Neural progenitor cell (in vitro differentiated cells): ENCODE measurements at places on chromosomes 3 and 15.

DNA sequence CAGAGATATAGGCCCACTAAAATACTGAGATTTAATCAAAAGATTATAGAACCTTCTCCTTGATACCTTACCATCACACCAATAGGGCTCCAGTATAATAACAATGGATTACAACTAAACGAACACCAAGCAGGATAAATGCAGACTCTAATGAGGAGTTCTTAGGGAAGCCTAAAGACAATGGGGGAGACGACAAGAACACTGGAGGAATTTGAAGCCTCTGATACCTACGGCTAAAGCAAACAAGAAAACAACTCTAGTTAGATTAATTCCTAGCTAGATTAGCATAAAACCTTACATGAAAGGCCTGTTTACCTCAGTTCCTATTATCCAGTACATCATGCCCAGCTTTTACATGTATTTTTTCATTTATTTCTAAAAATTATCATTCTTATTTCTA, 35.1 kb downstream of the NGLY1 start:
- peak; percentile 67 for DNase-seq

DNA sequence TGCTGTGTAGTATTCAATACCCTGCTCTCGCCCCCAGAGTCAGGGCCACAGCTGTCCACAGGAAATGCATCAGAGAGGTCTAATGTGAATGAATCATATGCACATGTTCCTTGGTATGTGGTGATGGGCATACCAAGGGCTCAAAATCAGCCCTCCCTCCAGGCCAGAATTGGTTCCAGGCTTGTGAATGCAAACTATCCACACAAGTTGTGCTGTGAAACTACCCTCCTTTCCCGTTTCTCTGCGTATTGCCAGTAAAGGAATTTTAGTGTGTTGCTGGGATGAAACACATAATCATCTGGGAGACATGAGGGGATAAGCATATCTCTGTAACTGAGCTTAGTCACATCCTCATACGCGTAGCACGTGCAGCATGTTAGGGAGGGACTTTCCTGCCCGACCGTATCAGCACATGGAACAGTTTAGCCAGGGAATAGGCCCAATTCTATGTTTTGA, 9.2 kb upstream of the MME start:
- no peak for DNase-seq

DNA sequence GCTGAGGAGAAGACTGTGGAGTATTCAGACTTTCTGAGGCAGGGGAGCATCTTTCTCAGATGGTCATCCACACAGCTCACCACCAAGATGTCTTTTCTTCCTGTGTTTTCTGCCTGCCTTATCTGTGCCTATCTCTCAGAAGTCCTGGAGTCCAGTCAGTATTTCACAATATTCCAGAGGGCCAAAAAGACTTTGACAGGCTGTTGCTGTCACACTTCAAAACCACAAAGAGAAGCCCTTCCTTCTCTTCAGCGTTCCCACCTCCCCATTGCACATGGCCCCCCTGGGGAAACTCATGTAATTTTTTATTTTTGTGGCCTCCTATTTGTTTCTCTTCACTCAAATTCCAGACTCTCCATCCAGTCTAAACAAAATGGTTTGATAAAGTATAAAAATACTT, 585.2 kb downstream of the EPHA3 start:
- no peak for DNase-seq

- no peak for DNase-seq
These were observed 118.2 kb upstream of the RASGRP1 start for GRCh38 chr15:38682861-38683260.

- DNase-seq = no peak
These were observed 259.5 kb downstream of the UACA start for GRCh38 chr15:70503798-70504298.

DNA sequence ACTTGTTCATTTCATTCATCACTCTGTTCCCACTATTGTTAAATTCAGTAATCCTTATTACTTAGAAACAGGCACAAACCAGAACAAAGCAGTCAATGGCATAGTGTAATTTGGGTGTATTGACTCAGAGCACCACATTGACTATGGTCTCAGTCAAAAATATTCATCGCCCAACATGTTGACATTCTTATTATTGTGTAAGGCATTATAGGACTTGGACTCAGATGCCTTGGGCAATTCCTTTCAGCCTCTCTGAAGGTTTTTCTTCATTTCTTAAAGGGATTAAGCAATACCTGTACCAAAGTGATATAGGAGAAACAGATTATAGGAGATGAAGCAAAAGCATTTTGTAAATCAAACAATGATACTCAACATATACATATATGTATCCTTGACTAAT, 114.7 kb upstream of the BHLHE40 start:
- DNase-seq = no peak

DNA sequence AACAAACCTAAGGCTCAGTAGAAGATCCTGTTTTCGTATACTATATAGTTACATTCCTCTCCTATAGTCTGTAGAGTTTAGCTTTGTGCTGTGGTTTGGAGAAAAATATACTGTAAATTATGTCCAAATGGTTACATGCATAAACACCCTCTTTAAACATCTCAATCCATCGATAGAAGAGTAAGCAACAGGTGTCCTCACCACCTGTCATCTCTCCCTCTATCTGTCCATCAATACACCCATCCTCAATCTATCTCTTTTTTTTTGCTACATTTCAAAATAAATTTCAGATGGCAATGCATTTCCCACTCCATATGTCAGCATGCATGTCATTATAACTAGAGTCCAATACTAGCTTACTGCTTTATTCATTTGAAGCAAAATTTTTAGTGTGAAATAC, 21.0 kb upstream of the GABRG3 start:
- no peak for DNase-seq

- DNase-seq = no peak
These were observed 372.8 kb downstream of the MAGI1 start for GRCh38 chr3:65665915-65666314.

DNA sequence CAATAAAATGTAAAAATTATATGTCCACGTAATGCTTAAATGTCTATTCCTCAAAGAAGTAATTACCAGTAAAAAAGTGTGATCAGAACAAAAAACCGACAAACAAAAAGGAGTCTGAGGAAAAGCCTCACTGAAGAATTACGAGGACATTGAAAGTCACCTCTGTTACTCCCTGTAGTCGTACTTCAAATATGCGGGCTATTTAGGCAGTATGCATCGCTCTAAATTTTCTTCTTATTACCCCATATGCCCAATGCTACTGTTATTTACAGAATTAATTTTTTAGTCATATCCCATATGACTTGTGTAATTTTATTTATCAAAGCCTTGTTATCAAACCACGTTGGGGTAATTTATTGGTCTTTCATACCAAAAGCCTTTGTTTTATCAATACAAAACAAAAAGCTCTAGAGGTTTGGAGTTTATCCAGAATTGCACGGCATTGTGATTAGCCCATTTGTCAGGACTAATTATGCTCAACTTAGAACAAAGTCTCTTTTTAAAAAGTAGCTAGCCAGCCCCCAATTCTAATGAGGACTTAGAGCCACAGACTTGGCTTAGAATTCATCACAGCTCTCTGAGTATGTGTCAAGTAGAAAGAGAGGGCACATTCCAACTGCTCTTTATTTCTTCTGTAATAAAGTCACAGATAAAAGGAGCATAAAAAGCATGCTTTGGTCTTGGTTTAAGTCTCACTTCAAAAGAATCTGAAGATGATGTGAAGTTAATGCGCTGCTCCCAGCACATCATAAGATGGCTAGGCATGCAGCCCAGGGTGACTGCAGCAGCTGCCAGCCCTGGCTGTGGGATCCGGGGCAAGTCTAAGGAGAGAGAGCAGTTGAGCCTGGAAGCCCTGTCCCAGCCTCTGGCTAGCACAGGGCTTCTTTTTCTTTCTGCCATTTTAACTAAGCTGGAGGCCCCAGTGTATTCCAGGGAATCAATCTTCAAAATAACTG, 521.0 kb downstream of the GABRG3 start:
- peak; percentile 59 for DNase-seq

GRCh38 chr15:87032295-87032694, 952.6 kb downstream of the AGBL1 start:
- DNase-seq = no peak

- peak; percentile 34 for DNase-seq
These were observed 15.2 kb downstream of the ITPR1 start for GRCh38 chr3:4508048-4508981.

DNA sequence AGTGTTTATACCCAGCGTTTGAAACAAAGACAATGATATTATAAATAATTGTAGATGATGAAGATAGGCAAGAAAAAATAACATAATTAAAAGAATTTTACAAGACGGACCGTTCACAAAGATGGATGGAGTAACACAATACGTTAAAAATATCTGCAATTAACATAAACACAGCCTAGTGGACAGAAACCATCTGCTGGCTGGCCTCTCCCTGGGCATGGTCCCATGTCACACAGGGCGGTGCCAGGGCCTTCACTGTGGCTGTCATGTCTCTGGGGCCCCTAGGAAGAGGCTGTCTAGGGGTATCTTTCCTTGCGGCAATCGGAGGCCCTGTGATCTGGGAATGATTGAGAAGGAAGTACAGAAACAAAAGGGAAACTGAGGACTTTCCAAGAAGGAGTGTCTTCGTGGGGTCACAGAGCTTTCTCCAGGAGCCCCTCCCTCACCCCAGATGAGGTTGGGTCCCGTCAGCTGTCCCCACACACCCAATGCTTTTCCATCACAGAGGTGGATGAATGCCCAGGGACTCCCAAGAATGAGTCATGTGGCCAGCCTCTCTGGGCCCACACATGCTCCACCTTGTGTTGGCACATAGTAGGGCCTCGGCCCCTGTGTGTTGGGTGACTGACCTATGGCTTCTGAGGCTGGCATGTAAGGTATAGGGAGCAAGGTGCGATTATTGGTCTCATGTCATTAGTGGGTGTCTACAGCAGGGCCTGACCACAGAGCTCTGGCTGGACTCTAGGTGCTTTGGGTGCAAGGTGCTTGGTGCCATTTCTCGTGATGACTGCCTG, 87.1 kb downstream of the DNAJB8 start:
- no peak for DNase-seq

GRCh38 chr3:123523023-123523412, 61.8 kb downstream of the HACD2 start:
- no peak for DNase-seq

- DNase-seq = no peak
These were observed 291.7 kb upstream of the SATB1 start for GRCh38 chr3:18716821-18717220.

DNA sequence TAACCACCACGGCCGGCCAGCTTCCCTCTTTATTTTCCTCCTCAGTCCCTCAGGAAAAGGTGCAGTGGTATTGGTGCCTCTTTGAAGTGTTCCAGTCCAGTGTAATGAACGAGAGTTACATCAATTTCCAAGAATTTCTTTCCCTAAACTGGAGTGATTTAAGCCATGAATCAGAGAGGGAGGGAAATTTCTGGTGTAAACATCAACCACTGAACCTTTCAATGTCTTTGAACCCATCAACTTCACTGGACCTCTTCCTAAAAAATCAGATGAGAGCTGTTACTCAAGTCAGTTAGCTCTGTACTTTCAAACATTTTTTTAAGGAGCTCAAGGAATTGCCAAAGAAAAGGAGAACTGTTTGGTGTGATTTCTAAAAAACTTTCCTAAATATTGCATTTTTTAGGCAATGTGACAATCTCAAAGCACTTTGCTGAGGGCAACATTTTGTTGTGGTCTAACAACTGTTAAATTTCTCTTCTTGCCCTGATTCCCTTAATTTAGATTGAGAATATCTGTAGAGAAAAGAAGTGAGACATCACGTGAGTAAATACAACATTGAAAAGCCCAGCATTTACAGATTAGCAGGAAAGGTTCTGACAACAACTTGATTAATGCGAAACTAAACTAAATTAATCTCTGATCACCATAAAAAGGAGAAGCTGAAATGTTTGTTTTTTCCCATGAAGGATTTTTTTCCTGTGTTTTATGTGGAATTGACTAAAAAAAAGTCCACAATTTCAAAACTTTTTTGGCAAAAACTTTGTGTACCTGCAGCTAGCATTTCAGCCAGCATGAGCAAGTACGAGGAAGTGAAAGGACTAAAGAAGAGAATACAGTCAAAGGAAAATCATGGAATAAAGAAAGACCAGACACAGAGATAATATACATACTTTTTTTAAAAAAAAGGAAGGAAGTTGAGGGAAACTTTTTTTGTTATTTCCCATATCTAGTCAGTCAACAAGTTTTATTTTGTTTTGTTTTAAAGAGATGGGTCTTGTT, 9.1 kb upstream of the DAZL start:
- no peak for DNase-seq

DNA sequence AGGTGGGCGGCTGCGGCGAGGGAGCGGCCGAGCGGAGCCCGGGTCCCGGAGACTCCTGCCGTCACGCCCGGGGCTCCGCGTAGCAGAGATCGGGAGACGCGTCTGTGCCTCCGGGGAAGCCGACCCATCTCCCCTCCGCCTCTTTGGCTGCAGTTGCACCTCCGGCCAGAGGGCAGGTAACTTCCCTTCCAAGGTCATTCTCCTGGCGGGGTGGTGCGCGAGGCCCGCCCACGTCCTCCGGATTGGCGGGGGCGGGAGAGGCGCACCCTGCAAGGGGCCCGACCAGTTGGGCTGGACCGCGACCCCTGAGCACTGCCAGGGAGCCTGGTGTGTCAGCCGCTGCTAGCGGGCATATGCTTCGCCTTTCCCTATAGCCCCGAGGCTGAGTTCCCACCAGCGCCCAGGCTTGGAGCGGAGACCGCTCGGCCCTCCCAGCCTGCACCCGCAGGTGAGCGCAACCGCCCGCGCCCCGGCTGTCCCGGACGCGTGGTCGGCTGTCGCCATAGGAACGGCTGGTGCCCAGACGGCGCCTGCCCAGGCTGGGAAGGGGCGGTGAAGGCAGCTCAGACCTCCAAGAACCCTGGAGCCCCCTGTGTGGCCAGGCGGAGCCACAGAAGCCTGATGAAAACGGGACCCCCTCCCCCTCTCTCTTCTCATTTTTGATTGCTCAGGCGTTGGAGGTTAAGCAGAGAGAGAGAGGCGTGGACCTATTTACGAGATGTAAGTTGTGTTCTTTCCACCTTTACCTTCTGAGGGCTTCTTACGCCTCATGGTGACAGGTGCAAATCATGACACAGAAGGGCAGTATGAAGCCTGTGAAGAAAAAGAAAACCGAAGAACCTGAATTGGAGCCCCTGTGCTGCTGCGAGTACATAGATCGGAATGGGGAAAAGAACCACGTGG, 453 bp downstream of the ZDHHC23 start:
- DNase-seq = peak; percentile 79

DNA sequence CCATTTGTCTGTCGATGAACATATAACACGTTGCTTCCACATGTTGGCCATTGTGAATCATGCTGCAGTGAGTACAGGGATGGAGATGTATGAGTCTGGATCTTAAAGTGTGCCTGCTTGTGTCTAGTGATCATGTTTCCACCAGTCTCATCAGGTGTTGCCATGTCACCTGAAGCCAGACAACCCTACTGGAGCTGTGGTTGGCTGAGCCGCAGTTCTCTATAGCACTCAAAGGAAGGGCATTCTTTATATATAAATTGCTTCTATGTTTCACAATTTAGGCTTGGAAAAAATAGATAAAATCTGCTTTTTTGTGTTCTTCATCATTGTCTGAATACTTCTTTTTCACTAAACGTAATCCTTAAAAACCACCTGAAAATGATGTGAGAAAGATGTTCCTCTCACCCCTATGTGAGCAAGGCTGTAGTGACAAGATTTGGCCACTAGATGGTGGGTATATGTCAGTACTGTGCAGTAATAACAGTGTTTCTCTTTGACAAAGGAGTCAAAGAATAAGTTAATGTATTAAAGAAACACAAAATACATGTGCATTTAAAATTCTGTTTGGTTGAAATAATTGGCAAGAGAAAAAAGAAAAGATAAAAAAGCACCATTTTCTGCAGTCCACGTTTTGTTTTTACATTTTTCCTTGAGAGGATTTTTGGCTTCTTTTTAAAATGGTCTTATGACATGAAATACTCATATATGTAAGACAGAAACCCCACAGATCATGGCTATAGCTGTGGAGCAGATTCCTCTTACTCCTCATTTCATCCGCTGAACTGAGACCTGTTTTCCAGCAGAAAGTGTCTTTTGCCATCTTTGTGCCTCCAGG, 394.5 kb upstream of the DPPA4 start:
- peak; percentile 64 for DNase-seq
